Cardiac fibroblast (primary cell): ENCODE measurements at places on chromosomes 12 and 14.
A peak's percentile ranks its signal among the peaks of the same experiment; 100 is the strongest.

DNA sequence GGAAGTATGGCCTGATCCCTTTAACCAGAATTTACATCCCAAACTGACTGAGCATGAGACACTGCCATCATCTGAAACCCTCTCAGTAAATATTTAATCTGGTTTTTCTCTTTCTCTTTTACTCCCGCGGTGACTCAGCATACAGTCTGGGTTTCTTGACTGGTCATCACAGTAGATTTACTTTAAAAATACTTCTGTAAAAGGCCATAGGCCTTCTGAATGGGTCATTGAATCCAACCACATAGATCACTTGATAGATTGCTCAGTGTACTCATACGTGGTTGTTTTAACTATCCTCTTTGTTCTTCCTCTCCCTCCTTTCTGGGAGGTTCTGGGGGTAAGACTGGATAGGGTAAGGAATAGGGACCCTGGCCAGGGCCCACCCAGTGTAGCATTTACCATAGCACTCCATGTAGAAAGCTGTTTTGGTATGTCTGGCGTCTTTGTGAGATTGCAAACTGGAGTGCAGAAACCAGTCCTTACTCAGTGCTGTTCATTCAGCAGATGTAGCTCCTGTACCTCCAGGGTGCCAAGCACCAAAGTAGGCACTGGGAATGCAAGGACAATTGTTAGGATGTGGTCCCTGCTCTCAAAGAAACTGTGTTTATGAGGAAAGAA lies 165.7 kb downstream of the SRGAP1 start:
- DNase-seq, result peak; percentile 21

DNA sequence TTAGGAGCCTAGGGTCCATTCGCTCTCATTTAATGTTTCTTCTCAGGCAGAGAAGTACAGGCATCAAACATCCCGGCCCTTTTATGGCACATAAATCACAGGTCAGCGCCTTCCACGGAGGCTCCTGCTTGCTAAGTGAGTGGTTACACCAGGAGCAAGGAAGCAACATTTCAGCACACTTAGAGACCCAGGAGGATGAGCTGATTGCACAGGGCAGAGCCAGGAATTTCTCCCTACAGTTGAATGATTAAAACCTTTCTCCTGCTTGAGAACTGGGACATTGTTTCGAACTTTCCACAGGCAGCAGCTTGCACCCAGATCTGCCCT lies 233.4 kb downstream of the SPTSSA start:
- DNase-seq, result no peak

GRCh38 chr12:50569876-50570275 lies 65.1 kb downstream of the DIP2B start:
- no peak for DNase-seq

GRCh38 chr14:76413962-76414600 lies 38.1 kb downstream of the ESRRB start:
- no peak for DNase-seq

DNA sequence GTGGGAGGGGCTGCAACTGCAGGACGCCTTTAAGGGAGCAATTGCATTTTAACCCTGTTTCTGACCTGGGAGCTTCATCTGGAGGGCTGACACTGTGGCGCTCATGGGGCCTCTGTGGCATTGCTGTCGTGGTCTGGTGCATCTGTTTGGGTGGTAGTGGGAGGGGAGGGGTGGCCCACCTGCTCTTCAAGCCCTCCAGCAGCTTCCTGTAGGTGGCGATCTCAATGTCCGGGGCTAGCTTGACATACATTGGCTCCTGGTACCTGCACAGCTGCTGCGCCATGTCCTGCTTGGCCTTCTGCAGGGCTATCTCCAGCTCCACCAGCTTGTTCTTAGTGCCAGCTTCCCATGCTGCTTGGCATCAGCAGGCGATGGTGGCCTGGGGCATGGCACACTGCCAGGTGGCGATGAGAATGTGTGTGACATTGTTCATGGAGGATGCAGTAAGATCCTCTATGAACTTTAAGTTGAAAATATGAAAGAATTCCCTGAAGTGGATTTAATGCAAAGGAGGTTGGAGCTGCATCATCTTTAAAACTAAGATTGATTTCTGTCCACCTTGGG lies 7.7 kb upstream of the KRT82 start:
- DNase-seq, result no peak

GRCh38 chr12:2411616-2412304 lies 359.0 kb downstream of the CACNA1C start:
- DNase-seq, result no peak

DNA sequence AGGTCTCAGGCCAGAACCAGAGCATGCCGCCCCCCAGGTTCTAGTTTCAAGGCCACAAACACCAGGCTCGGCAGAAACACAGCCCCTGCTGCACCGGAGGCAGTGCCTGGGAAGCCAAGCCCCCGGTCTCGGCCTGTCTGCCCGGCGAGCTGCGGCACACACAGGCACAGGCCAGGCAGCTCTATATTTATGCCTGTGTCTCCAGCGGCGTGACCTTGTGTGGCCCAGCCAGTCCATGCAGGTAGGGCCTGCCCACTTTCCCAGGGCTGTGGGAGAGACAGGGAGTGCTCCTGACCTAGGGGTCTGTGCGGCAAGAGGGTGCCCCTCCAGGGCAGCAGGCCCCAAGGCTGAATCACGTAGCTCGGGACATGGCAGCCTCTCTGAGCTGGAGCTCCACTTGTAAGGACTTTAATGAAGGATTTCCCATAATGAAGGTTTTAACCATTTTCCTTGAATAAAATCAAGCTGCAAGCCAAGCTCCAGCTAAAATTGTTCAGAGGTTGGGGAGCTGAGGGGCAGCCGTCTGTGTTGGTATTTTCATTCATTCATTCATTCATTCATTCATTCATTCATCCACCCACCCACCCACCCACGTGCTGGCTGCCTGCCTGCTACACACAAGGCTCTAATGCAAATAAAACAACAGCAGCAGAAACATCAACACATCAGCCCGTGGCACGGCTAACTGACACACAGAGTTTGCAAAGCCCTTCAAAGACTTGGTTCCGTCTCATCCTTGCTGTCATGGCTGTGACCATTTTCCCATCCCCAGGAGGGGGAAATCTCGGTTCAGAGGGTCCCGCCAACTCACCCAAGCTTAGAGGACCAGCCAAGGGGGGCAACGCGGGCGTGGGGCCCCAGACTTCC lies 92.0 kb downstream of the RFLNA start:
- no peak for DNase-seq

DNA sequence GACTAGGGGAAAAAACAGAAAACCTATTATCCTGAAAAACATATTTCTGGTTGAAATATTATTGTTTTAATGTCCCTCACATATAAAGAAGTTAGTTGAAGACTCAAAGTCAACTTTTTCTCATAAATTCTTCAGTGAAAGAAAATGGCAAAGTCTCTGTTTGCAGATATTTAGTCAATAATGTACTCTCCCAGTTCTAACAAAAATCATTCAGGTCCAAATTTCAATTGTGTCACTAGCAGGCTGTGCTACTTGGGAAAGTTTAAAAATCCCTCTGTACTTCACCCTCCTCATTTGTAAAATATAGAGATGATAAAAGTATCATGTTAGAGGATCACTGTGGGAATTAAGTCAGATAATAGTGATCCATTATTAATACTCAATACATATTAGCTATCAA lies 496.5 kb downstream of the FSCB start:
- DNase-seq, result no peak

GRCh38 chr12:94671917-94672316 lies 21.6 kb upstream of the TMCC3 start:
- no peak for DNase-seq

GRCh38 chr14:74465335-74465734 lies 27.8 kb downstream of the NPC2 start:
- no peak for DNase-seq

DNA sequence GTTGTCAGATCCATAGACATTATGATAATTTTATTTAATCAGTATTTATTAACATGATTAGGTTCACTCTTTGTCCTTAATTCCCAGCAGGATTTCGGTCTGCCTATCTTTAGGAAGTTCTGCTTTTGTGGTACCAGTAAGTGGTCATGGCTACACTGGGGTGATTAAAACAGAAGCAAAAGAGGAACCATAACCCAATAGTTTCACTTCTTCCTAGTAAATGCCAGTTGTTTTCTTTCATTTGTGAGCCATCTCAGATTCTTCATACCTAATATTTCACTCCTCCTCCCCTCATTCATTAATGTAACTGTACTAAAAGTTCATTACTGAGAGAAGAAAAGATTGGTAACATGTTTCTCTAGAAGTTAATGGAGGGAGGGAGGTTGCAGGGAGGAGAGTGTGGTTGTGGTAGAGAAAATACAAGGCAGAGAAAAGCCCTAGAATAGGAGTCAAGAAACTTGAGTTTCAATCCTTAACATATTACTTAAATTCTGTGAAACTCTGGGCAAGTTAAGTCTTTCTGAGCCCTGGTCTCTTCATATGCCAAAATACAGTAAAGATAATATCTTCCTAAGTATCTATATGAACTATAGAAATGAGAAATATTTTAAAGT lies 101.2 kb downstream of the PEBP1 start:
- DNase-seq, result no peak

DNA sequence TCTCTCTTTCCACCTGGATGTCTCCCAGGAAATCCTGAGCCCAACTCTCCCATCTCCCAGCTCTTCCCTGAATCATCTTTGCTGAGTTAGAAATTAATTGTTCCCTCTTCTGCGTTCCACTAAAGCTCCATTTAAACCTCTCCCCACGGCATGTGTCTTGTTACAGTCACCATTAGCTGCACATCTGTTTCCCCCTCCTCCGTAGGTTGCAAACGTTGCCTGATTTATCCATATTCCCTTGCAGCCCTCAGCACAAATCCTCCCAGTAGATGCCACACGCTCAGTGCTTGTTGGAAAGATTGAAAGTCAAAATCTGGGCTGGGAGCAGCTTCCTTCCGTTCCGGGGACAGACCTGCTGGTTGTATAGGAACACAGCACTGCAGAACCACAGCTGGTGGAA lies 90.4 kb downstream of the SLC24A4 start:
- DNase-seq, result no peak

- no peak for DNase-seq
Observed at GRCh38 chr12:104896146-104896545, 61.9 kb downstream of the SLC41A2 start.

- peak; percentile 72 for DNase-seq
Observed at GRCh38 chr12:26195250-26195640, at the start of gene SSPN. Gene SSPN (plus strand): TSS chr12:26195573. CDS start chr12:26195673, 100 bp downstream.

DNA sequence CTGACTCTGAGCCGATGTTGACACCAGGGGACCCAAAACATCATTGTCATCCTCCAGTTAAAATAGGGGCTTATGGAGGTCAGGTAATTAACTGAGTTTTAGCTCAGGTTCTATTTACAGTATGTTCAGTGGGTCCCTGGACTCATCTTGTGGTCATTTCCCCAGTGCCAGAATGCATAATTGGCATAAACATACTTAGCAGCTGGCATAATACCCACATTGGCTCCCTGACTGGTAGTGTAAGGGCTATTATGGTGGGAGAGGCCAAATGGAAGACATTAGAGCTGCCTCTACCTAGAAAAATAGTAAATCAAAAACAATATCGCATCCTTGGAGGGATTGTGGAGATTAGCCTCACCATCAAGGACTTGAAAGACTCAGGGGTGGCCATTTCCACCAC lies 350.9 kb downstream of the C12orf75 start:
- no peak for DNase-seq

- peak; percentile 56 for DNase-seq
Observed at GRCh38 chr14:68814539-68815297, 21.9 kb upstream of the ZFP36L1 start.

DNA sequence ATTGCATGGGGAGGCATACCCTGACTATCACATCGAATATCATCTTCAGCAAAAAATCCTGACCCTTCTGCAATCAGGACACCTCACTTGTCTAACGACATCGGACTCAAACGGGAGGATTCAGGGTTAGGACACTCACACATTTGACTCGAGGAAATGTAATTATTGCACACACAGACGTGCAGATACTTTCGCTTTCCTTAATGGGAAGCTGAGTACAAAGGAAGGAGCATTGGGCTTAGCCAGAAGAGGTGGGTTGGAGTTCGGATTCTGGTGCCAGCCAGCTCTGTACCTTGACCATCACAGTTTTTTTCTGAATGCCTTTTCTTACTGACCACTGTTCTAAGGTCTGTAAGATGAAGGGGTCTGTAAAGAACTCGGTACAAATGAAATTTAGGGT lies 260.4 kb downstream of the GALC start:
- no peak for DNase-seq
